ENCODE measurements at places on chromosomes 4 and X.

DNA sequence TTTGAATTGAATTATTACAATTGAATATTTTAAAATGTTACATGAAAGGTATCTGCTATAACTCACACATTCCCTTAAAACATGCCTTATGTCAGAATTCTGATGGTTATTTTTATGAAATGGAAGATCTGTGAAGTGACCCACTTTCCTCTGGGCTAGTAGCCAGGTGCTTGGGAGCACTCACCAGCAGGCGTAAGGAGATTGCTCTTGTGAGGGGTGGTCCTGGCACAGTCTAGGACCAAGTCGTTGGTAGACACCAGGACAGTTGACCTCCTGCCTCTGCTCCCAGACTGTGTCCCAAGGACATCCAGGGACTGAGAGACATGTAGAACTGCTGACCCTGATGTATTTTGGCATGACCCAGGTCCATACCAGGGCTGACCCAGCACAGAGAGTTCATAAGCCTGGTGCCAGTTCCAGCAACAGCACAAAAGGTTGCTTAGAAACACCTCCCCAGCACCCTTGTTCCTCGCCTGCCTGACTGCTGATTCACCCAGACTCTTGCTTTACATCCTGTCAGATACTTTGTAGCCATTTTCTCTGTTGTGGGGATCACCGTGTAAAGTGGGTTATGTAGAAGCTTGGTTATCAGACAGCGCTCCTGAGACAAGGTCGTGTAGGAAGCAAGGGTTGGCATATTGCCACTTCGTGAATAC, 48.5 kb downstream of the NELFA start:
- DNase-seq: no peak

DNA sequence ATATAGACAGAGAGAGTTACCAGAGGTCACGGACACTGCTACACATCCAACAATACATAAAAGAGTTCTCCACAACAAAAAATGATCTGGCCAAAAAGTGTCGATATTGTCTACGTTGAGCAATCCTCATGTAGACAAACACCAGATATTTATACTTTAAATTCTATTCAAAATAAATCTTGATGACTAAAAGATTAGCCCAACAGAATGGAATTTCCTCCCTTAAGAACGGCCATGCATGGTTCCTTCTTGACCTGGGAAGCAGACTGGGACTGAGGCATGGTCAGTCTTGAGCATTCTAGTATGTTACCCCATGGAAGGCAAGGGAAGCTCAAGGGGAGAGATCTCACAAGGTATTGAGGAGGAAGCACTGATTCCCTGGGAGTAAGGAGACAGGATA, 43.5 kb downstream of the LHFPL1 start:
- no peak for DNase-seq

GRCh38 chr4:54572152-54572542, 85.6 kb upstream of the KIT start:
- no peak for DNase-seq

GRCh38 chr4:186249785-186250754, 15.9 kb upstream of the F11 start:
- no peak for DNase-seq

DNA sequence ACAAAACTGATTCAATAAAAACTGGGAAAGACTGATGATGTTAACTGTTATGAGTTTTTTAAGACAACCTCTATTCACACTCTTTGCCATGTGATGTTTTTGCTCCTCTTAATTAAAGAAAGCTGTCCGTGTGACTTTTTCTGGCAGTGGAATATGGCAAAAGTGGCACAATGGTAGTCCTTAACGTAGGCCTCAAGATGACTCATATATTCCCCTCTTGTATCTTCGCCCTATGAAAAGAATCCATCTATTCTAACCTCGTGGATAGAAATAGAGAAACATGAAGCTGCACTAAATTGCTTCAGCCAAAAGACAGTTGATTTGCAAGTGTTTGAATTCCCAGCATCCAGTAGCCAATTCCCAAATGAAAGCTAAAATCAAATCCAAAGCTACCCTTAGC, 603.8 kb upstream of the PCDH7 start:
- DNase-seq: peak; percentile 87

- DNase-seq: no peak
These were observed 32.3 kb downstream of the STPG2 start for GRCh38 chr4:98110929-98111328.

DNA sequence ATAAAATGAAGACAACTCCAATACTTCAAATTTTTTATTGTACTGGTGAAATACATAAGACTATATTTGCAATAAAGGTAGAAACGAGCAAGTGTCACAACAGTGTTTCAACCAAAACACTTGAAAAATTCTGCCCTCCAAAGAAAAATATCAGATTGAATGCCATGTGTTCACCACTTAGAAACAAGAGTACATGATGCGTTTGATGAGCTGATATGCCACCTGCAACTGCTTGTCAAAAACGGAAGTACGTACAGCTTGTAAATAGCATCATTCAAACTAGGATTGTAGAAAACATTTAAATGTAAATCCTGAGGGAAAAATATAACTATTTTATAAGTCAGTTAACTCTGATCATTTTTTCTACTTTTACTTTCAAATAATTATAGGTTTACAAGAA, 276.1 kb downstream of the ANTXR2 start:
- no peak for DNase-seq

DNA sequence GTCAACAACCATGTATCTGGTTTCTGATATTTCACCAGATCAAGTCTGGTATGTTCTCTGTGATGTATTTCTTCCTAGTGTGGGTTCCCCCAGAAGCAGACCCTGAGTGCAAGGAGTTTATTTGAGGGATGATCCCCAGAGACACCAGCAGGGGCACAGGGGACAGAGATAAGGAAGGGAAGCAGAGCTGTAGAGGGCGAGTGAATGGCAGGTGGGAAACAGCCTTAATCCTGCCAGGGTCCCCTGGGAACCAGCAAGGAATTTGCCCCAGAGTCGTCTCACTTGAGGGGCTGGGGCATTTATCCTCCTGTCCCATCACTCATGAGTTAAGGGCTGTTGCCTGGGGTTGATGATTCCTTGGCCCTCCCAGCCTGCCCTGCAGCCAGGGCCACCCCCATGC, 206.4 kb upstream of the BCOR start:
- no peak for DNase-seq

DNA sequence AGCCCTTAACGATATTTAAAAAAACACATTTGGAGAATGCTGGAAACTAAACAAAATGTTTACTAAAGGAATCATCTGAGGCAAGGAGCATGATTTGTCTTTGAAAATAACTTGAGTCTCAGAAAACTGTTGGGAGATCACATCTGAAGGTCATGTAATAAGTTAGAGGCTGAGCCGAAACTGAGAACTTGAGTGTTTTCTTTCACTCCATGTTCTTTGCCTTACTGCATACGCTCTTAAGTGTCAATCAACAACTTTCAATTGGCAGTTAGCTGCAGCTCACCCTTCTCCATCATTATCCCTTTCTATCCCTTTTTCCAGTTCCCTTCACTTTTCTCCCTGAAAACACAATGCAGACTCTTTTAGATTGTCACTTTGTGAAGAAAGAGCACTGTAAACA, 216.2 kb downstream of the ADGRA3 start:
- DNase-seq: no peak

DNA sequence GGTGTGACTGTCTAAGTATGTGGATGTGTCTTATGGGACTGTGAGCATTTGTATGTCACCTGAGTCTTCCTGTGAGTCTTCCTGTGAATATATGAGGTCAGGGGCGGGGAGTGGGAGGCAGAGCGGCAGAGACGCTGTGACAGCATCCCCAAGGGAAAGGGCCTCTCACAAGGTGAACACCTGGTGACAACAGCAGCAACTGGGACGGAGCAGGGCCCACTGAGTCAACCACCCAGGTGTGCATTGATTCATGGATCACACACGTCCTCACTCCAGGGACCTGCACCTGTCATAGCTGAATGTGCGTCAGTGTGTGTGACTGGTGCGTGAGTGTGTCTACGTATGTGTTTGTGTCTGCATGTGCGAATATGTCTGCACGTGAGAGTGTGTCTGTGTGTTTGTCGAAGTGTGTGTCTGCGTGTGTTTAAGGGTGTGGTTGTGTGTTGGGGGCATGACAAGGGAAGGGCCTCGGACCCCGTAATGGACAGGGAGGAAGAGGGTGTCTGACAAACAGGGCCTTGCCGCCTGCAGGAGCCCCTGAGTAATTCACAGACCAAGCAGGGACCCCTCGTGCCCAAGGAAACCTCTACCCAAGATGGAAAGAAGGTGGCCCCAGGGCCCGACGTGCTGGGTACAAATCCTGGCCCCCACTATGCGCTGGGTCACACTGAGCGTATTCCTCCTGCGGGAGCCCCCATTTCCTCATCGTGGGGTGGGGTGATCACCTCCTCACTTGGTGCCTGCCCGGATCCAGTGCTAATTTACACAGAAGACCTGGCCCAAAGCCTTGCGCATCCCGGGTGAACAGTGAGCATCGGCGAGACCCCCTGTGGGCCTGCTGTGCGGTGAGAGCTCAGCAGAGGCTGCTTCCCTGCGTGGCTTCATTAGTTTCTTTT, 76.7 kb downstream of the ABLIM2 start:
- no peak for DNase-seq

DNA sequence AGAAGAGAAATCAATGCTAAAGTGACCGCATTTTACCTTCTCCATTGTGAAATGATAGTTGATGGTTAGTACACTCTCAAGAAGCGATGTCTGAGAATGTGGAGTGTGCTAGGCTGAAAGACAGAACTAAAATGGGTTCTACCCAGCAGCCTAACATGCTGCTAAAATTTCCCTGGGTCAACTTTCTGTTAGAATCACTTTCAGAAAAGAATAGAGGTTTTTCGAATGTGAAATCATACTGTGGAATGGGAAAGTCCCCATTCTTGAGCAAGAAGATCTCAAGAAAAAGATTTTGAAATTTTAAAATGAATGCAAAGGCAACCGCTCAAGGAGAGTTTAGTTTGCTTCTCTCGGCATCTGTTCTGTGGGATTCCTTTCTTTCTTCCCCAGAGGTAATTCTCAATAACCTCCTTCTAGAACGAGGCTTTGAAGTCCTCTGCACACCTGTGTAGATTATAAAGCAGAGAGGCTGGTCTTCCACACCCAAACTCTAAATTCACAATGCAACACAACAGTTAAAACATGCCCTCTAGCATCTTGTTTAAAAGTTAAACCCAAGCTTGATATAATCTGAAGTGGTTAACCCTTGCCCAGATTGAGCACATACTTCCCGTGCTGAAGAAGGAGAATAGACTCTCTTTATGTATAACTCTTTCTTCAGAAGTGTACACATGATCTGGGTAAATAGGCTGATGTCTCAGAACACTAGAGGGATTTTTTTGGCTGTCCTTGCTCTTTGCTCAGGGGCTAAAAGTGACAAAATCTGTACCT, 208.7 kb upstream of the KLF3 start:
- no peak for DNase-seq

GRCh38 chr4:141348125-141348524, 127.4 kb downstream of the ZNF330 start:
- DNase-seq: peak; percentile 9

GRCh38 chr4:176153124-176153523, 42.3 kb downstream of the SPATA4 start:
- no peak for DNase-seq

GRCh38 chr4:38904090-38904666, 36.6 kb downstream of the FAM114A1 start:
- DNase-seq: no peak

GRCh38 chrX:140711894-140712293, 2.3 kb downstream of the LINC00632 start:
- DNase-seq: no peak

DNA sequence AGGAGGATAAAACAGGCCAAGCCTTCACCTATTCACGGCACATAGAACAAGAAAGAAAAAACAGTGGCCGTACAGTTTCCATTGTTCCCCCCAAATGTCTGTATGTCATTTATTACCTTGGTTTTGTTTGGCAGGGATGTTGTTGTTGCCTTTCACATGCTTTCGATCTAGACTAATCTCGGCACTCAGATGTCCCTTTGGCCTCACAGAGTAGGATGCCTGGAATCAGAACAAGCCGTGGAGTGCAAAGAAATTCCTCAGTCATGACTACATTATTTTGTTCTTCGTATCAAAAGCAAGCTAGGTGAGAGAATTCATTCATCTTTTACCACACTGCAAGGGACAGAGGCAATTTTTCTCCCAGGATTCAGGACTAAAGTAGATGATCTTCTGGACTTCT, 106.9 kb downstream of the SMIM20 start:
- no peak for DNase-seq

DNA sequence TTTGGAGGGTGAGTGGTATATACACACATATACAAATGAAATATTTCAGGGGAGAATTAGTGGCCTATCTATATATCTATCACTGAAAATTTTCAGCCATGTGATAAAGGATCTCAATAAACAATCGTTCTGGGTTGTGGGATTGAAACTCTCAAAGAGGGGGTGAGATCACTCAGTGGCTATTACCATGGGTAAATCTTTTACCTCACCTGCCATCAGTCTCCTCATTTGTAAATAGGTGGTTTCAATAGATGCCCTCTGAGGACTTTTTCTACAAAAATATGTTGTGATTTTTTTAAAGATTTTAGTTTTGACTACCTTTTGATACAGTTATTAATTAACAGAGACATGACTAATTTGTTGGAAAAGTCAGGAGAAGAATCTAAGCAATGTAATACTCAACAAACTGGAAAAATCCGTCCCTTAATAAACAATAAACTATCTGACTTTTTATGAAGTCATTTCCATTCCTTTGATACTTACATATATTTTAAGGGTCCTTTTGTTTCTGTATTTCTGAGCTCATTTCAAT, 192.8 kb downstream of the MAD2L1 start:
- DNase-seq: no peak

DNA sequence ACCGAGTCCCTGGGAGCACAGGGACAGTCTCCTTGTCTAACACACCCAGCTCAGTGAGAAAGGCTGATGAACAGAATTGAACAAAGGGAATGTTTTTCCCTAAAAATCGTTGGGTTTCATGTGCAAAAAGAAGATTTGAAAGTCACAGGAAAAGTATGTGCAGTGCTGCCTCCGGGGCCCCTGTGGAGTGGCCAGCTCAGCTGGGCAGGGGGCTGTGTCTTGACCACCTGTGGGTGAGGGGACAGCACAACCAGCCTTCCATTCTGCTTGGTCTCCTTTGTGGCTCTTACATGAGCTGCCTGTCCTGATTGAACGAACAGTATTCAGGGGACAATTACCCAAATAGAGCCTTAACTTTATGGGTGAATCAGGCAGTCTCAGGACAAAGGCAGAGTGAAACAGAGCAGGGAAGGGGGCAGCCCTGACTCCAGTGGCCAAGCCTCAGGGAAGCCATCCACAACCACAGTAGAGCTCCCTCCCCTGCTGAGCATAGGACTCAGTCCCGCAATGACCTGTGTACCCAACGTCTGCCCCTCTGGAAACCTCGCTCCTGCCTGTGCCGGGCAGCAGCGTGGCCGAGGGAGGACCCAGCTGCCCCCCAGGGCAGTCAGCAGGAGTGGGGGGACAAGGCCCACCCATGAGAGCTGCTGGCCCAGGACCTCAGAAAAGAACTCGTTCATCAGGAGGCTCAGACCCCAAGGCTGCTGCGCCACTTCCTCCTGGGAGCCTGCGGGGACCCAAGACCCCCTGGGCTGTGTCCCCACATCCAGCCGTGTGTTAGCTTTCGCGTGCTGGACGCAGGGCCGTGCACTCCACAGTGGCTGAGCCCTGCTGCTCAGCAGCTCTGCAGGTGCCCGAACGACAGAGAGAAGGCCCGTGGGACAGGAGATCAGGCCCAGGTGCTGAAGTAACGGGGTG, 59.6 kb upstream of the MXD4 start:
- DNase-seq: no peak
